A549 (cell line): ENCODE measurements at places on chromosomes 5 and 9.

GRCh38 chr5:143249851-143250250 is 153.6 kb downstream of the NR3C1 start:
- DNase-seq: no peak

DNA sequence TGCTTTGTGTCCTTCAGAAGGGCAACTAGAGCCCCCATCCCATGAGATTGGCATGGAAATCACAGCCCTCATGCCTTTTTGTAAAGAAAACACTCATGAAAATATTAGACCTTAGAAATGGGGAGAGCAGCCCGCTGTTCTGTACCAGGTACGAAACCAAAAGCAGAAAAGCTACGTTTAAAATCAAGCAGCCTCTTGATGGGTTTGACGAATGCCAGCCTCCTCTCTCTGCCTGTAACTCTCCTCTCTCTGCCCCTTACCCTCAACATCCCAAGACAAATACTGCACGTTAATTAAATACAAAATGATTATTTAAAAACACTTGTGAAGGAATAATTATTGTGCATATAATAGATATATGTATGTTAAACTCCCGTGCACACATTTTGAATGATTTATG is 331.7 kb upstream of the PANK3 start:
- no peak for DNase-seq

- peak; percentile 93 for DNase-seq
Observed at GRCh38 chr9:127244609-127245601, 19.7 kb upstream of the GARNL3 start.

GRCh38 chr5:128252196-128252595 is 168.6 kb downstream of the SLC12A2 start:
- no peak for DNase-seq

DNA sequence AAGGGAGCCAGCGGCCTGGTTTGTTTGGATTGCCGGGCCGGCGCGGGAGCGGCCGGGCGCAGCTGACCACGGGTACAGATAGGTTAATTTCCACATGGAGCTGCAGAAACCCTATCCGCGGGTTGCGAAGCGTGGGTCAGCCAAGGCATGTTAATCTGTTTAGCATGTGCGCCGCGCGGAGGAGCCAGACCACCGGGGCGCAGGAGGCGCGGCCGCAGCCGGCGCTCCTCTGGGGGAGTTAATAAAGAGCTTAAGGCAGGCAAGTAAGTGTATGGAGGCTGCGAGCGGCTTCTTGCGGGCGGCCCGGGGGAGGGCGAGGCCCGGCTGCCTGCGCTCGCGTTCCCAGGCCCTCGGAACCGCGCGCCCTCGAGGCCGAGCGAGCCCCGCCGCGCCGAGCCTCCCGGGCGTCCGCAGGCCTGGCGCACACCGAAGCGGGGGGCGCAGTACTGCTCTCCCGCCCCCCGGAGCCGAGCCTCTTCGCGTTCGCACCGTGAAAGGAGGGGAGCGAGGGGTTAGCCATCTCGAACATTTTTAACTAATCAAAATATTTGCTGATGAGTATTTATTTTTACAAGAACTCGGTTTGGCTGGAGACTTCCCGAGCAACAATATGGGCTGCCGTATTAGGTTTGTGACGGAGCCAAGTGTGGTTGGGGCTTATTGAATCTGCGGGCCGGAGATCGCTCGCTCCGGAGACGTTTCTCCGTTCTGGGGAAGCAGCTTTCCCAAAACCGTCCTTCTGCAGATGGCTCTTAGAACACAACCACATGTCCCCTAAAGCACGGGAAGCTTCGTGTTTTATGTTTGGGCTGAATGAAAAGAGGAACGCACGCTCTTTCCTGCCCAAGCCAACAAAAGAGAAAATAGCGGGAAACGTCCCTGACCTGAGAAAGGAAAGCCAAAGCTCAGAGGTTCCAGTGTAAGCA is 28.8 kb downstream of the FOXD1 start:
- no peak for DNase-seq

GRCh38 chr9:128457207-128457606 is 1.4 kb downstream of the ODF2 start:
- DNase-seq: no peak

- no peak for DNase-seq
Observed at GRCh38 chr5:66854416-66854815, 258.2 kb downstream of the MAST4 start.

GRCh38 chr5:139401546-139401945 is 2.3 kb downstream of the SPATA24 start:
- no peak for DNase-seq

DNA sequence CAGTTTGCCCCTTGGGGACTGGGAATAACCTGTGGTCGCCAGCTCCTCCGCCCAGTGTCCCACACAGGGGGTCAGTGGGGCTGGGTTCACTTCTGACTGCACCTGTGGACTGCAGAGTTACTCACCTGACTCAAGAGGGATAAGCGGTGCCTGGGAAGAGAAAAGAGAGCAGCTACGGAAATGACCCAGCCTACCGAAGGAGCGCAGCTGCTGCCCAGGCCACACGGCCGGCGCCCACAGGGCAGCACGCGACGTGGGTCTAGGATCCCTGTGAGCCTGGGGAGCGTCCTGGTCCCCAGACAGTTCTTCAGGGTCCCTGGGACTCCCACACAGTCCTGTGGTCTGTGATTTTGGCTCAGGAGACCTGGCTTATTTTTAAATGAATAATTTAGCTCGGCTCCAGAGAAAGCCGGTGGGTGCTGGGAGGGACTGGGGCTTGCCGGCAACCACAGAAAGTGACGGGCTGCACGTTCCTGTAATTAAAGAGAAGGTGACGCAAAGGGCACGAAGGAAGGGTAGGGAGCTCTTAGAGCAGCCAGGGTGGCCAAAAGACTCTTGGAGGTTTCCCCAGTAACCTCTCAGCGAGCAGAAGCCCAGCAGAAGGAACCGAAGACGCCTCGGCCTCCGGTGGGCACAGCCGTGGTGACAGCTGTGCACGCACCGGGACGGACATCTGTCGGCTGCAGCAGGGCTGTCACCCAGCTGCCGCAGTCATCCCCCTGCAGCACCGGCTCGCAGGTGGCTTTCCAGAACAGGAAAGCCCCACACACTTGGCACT is 97.5 kb upstream of the FCN2 start:
- DNase-seq: no peak

DNA sequence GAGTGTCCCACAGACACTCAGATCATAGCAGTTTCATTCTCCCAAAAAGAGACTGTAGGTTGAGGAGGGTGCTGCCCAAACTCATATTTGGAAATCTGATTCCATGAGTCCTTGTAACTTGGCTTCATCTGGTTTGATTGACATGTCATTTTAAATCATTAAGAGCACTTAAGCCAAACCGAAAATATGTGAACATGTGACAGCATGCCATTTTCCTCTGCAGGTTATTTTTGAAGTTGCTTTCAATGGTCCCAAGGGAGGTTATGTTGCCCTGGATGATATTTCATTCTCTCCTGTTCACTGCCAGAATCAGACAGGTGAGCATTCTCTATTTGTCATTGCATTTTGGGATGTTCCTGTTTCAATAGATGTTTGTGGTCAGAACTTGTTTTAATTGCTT is 87.6 kb downstream of the MAMDC2 start:
- DNase-seq: no peak
